ENCODE measurements at places on chromosomes 13 and 19. TPM values are rescaled to one million over a fixed set of nuclear protein-coding genes. Genes with fewer than 3 reads are reported as not detected.

VN1R4 gene
- total RNA-seq = not detected

- no peak for ATAC-seq
Measured at GRCh38 chr13:86135856-86136255, 336.6 kb upstream of the SLITRK6 start.

DNA sequence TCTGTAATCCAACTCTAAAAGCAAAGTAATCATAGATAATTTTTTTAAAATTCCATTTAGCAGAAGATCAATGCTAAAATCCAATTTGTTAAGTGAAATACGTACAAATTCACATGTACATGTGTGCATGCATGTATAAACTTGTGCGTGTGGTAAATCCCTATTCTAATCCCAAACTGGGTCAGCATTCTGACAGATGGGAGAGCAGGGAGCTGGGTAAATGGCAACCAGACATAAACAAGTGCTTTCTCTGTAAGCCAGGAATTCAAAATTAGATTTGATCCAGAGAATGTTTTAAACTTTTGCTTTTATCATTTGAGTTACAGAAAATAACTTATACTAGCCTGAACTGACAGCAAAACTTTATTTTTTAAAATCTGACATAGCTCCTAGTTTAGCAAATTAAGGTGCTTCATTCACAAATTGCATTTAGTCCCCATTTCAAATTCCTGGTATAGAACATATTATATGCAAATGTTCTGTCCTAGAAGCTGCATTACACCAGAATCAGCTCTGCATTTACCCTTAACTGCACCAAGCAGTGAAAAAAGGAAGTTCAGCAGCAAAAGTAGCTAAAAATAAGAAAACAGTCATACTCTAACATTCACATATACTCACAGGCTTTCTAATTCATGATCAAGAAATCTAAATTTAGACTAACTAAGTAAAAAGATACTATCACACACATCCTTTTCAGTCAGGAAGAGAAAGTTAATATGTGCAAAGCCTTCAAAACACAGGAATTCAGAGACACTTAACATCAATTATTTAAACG lies 32.6 kb downstream of the UBL3 start:
- no peak for ATAC-seq

GRCh38 chr19:11382898-11383705 lies 1.0 kb downstream of the EPOR start:
- no peak for ATAC-seq

NPAS1 gene
- total RNA-seq = 0.63 TPM

- ATAC-seq = no peak
Measured at GRCh38 chr19:18290302-18291018, 9.0 kb upstream of the JUND start.

- ATAC-seq = no peak
Measured at GRCh38 chr13:97028441-97029299, 34.4 kb upstream of the OXGR1 start.

- no peak for ATAC-seq
Measured at GRCh38 chr13:63605962-63606361, 2190.3 kb upstream of the PCDH20 start.

GRCh38 chr19:48394331-48395169 lies 1.1 kb downstream of the GRIN2D start:
- ATAC-seq = no peak

CIRBP gene
- 996 TPM for total RNA-seq

GRCh38 chr13:72782717-72783116 lies 784 bp downstream of the PIBF1 start:
- no peak for ATAC-seq

DNA sequence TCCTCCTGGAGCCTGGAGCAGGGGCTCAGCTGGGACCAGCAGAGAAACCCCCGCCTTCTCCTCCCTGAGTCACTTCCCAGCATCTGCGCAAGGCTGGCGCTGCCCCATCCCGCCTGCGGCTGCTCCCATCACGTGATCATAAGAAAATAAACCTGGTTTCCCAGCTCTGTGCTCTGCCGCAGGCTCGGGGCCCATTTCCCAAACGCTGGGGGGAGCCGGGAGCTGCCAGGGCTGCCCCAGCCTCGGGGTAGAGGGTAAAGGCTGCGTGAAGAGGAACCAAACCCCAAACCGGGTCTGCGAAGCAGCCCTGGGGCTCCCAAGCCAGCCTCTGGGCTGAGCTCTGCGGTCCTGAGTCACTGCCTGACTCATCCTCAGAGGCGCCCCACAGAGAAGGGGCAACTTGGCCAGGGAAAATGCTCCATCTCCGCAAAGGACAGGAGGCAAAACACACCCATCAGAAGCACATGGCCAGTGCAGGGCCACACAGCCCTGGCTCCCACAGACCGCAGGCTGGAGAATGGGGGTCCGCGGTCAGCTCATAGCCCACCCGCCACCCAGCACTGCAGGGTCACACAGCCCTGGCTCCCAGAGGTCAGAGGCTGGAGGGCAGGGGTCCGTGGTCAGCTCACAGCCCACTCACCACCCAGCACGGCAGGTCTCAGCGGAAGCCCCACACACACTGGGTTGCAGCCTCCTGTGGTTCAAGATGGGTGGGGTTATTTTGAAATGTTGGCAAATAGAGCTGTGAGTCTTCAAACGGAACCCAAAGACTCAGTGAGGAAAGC lies 67.1 kb downstream of the RASA3 start:
- ATAC-seq = peak; percentile 93

GRCh38 chr19:55153652-55154264 lies 3.8 kb downstream of the TNNI3 start:
- ATAC-seq = no peak

DNA sequence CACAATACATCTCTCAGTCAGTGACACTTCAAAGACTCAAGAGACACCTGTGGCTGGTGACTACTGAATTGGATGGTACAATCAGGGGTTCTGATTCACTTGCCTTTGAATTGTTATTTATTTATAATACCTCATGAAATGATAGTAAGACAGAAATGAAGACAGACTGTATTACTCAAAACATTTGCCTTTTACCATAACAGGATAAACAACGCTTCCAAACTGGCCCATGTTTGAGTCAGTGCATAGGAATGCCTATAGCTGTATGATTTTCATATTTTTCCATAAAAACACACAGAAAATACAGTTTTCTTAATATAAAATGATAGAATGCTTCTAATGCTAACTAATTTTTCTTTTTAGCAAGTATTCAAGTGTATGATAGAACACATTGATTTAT lies 59.5 kb upstream of the FGF14 start:
- ATAC-seq = no peak

- peak; percentile 36 for ATAC-seq
Measured at GRCh38 chr13:37914781-37915391, 45.3 kb upstream of the TRPC4 start.

- ATAC-seq = no peak
Measured at GRCh38 chr13:76607866-76608265, 278.3 kb downstream of the KCTD12 start.

- peak; percentile 11 for ATAC-seq
Measured at GRCh38 chr19:46726971-46727501, 10.1 kb upstream of the PRKD2 start.

DNA sequence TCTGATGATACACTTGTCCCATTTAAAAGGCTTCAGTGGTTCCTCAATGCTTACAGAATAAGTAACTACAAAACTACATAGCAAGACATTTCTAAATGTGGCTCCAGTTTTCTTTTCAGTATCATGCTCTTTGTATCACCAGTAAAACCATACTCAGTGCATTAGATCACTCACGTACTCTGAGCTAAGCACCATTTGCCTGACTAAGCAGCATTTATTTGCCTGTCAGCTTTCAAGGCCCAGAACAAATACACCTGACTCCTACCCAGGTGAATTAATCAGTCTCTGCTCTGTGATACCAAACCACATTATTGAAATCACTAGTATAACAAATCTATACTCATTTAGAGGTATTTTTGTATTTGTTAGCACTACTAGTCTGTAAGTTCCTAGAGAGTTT lies 47.4 kb upstream of the PCDH20 start:
- ATAC-seq = no peak

GRCh38 chr19:1181606-1182005 lies 7.5 kb upstream of the SBNO2 start:
- ATAC-seq = no peak

BEST2 gene
- not detected for total RNA-seq

DNA sequence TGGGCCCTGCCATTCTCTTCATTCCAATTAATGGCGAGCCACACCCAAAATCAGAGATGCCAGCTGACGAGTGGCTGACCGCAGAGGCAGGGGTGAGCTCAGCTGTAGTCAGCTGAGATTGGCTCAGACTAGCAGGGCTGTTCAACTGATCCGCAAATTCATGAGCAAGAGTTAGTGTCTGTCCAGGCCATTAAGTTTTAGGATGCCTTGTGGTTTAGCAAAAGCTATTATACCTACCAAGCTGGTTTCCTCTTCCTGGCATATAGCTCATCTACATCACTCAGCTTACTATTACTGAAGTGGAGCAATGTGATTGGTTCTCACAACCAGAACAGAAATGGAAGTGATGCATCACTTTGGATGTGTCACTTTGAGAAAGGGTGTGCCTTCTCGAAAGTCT lies 148.7 kb downstream of the NALCN start:
- no peak for ATAC-seq

DNA sequence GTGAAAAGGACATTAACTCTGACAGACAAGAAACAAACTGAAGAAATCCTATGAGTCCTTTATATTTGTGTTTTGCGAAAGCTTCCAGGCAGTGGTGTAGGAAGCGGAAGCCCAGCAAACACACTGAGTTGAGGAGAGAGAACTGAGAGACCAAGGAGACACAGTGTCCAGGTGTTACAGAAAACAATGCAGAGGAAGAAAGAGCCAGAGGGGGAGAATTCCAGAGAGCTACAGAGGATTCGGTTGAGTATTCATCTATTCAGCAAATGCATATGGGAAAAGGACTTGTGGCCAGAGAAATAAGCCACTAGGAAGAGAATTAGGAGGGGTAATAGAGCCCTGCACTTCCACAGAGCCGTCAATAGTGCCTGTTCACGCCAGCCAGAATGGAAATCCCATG lies 183.5 kb downstream of the LIG4 start:
- ATAC-seq = no peak

ZNF723 gene
- not detected for total RNA-seq

DNA sequence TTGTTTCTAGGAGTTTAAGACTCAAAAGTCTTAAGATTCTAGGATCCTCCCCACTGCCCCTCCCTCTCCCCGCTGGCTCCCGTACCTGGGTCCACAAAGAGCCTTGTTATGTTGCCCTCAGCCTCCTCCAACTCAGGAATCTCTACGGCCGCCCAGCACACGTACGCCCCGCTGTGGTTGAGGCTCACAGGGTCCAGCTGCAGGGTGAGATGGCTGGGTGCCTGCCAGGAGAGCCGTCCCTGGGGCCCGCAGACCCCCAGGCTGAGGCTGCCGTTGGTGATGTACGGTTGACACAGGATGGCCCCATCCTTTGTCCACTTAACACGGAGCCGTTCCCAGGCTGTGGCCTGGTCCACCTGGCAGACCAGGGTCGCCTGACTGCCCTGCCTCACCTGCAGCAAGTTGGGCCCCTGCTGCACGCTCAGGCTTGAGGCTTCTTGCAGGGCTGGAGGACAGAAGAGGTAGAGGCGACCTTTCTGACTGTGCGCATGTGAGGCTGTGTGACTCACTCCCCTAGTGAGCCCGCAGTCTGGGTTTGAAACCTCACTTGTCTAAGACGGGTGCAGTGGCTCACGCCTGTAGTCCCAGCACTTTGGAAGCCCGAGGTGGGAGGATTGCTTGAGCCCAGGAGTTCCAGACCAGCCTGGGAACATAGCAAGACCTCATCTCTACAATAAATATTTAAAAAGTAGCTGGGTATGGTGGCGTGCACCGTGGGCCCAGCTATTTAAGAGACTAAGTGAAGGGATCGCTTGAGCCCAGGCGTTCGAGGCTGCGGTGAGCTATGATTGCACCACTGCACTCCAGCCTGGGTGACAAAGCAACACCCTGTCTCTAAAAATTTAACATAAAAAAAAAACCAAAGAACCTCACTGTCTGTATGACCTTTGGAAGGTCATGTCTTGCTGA lies 4.0 kb downstream of the TMIGD2 start:
- ATAC-seq = no peak

ZNF709 gene
- total RNA-seq = 15.7 TPM

SLC8A2 gene
- total RNA-seq = 5.3 TPM

VSTM2B gene
- total RNA-seq = 8.6 TPM

DNA sequence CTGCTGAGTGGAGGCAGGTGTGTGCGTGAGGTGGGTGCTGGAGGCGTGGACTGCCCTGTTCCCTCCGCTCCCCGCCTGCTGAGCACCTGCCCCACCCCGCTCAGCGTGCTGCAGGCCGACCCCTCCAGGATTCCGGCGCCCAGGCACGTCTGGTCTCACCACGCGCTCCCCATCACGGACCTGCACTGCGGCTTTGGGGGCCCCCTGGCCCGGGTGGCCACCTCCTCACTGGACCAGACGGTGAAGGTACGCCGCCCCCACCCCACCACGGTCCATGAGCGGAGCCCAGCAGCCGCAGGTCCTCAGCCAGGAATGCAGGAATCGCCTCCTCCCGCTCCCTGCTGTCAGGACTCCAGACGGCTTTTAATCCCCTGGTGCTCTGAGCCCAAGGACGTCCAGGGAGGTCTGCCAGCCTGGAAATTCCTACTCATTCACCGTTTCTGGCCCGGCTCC lies 6.0 kb downstream of the WDR18 start:
- no peak for ATAC-seq

DNA sequence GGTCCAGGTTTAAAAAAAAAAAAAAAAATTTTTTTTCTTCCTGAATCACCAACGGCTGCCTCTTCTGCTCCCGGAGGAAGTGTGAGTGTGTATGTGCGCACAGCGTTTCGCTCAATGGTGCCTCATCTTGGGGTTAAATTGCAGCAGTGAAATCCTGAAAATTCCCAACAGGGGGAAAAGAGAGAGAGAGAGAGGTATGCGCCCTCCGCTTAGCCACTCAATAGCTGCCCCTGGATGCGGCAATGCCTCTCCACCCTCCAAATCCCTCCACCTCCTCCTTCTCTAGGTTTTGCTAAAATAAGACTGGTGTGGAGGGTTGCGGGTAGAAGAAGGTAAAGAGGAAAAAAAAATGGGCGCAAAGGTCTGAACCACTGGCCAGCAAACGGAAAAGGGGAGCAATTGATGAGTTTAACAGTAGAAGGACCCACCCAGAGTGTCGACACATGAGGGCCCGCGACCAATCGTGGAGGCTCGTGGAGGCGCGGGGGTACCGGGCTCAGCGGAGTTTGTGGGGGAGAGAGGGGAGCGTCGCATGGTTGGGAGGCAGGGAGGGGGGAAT lies 853 bp upstream of the CACNA1A start:
- peak; percentile 13 for ATAC-seq

TMEM221 gene
- total RNA-seq = 0.28 TPM

ZNF136 gene
- 8.9 TPM for total RNA-seq

EXOC3L2 gene
- total RNA-seq = 0.35 TPM

POU2F2 gene
- 5.1 TPM for total RNA-seq

GRCh38 chr19:6925801-6926751 lies 38.7 kb downstream of the ADGRE1 start:
- ATAC-seq = no peak

GRCh38 chr13:72514146-72514545 lies 213.3 kb downstream of the MZT1 start:
- ATAC-seq = no peak

GRCh38 chr13:34555988-34556387 lies 386.1 kb upstream of the NBEA start:
- ATAC-seq = peak; percentile 18

- peak; percentile 70 for ATAC-seq
Measured at GRCh38 chr19:47790398-47790814, 11.9 kb downstream of the SELENOW start.

All from motor neuron (in vitro differentiated cells).